Effector CD8-positive, alpha-beta T cell (primary cell): ENCODE measurements at places on chromosomes 11 and 22.

DNA sequence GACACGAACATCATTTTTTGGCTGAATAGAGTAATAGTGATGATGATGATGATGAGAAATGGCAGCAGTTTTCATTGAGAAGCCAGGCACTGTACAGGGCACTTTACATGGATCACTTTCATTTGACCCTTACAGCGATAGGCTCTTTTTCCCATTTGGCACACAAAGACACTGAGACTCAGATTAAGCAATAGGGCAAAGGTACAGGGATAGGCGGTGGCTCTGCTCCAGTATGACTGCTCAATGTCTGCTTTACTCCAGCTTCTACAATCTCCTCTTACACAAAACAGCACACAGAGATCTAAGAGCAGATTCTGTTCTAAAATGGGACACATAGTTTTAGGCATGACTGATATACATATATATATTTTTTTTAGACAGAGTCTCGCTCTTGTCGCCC is 40.6 kb downstream of the MPPED2 start:
- no peak for DNase-seq

- no peak for DNase-seq
Measured at GRCh38 chr11:65115361-65116082, 2.0 kb downstream of the ZNHIT2 start.

GRCh38 chr11:28464252-28464867 is 356.2 kb downstream of the METTL15 start:
- no peak for DNase-seq

DNA sequence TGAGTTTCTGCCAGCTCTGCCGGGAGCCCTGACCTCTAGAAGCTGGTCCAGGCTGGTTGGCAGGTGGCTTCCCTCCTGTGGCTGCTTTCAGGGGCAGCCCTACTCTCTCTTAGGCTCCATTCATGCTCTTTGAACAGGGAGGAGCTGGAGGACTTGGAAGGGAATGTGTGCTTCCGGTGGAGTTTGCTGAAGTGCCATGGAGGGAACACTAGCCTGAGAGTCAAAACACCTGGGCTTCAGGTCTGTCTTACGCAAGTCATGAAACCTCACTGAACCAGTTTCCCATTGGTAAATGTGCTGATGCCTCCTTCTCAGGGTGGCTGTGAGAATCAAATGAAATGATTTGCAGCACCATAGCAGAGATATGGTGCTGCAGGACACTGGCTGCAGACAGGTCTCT is 224.5 kb downstream of the KIRREL3 start:
- DNase-seq = no peak

- DNase-seq = no peak
Measured at GRCh38 chr11:112871909-112872500, 89.2 kb upstream of the NCAM1 start.

GRCh38 chr22:30288419-30289140 is 725 bp downstream of the CASTOR1 start:
- DNase-seq = no peak

- peak; percentile 43 for DNase-seq
Measured at GRCh38 chr11:33996498-33997454, 54.8 kb upstream of the CAPRIN1 start.

- no peak for DNase-seq
Measured at GRCh38 chr11:66231561-66231960, 36.9 kb upstream of the RAB1B start.

DNA sequence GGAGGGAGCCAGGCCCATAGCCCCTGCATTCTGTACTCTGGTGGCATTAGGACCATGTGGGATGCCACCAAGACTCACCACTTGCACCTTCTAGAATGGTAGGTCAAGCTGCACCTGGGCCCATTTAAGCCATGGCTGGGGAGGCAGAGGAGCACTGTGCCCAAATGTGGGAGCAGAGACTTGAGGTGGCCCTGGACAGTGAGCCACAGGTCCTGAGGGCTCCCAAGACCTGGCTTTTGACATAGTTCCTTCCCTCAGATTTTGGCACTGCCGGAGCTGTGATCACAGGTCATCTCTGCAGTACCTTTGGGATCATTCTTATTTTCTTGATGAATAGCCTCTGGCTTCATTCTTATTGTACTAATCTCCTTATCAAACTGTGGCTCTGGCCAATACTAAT is 43.2 kb downstream of the ST3GAL4 start:
- DNase-seq = no peak

GRCh38 chr11:17260020-17260419 is 16.5 kb upstream of the NUCB2 start:
- no peak for DNase-seq

DNA sequence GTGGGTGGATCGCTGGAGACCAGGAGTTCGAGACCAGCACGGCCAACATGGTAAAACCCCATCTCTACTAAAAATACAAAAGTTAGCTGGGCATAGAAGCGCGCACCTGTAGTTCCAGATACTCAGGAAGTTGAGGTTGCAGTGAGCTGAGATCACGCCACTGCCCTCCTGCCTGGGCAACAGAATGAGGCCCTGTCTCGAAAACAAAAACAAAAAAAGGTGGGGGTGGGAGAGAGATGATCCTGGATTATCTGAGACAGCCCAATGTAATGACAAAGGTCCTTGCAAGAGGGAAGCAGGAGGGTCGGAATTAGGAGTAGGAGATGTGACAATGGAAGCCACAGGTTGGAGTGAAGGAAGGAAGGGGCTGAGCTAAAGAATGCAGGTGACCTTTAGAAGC is 87.6 kb upstream of the APOA1 start:
- DNase-seq = no peak

DNA sequence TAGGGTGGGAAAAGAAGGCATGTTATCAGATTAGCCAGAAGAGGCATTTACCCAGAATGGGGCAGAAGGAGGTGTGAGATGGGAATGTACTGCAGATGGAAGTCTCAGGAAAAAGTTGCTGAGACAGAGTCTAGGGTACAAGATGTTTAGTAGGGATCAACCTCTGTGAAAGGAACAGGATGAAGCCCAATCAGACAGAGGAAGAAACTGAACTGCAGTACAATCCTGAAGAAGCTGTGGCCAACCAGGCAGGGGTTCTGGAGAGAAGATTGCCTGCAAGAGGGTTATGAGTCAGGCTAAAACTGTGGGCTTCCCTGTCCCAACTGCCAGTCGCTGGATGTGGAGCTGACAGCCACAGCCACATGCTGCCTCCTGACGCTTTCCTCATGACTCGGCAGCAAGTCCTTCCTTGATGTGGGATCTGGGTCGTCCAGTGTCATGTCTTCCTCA is 64.0 kb downstream of the CWC15 start:
- no peak for DNase-seq

DNA sequence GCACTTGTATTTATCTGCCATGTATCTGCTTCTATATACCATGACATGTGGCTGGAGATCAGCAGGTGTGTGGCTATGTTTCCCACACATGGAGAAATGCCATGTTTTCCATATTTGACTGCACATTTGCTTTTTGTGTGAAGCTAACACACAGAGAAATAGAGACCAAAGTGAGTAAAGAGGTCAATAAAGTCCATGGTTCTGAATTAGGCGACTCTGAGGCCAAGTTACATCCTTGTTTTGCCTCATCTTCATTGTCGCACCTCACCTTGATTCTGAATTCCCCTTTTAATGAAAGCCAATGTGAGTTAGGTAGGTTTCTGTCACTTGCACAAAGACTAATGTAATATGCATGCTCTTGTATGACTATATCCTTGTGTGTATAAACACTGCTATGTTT is 194.1 kb downstream of the INSC start:
- no peak for DNase-seq
